ENCODE measurements at places on chromosomes 2 and 18. TPM values are rescaled to one million over a fixed set of nuclear protein-coding genes. Genes with fewer than 3 reads are reported as not detected.

The ASPRV1 gene
- 0.21 TPM for total RNA-seq

The GALNT3 gene
- 0.10 TPM for total RNA-seq

The SLC8A1 gene
- 0.59 TPM for total RNA-seq

The IL1F10 gene
- total RNA-seq: not detected

The NRP2 gene
- 6.7 TPM for total RNA-seq

The LRRC30 gene
- total RNA-seq: not detected

The XRCC5 gene
- total RNA-seq: 322 TPM

The RAD51AP2 gene
- total RNA-seq: not detected

The HOXD3 gene
- total RNA-seq: 1.8 TPM

The PDCD1 gene
- 0.15 TPM for total RNA-seq

The C2orf80 gene
- not detected for total RNA-seq

The PPP1CB gene
- total RNA-seq: 180 TPM

All from Panc1 (cell line).